GM23338 (cell line): ENCODE measurements at places on chromosomes 1 and 21. TPM values are rescaled to one million over a fixed set of nuclear protein-coding genes. Genes with fewer than 3 reads are reported as not detected.

Gene FMO2
- polyA plus RNA-seq: 0.31 TPM in 1 of 2 replicates, not detected in the other

Gene RXRG
- polyA plus RNA-seq: not detected in 2 replicates

Gene MPL
- polyA plus RNA-seq: 0.54 TPM in 1 of 2 replicates, not detected in the other

Gene DNALI1
- polyA plus RNA-seq: 21.6 and 25.6 TPM in 2 replicates

Gene IGSF8
- polyA plus RNA-seq: 38.4 and 41.5 TPM in 2 replicates
